ENCODE measurements at places on chromosomes 1 and 21. TPM values are rescaled to one million over a fixed set of nuclear protein-coding genes. Genes with fewer than 3 reads are reported as not detected.
A peak's percentile ranks its signal among the peaks of the same experiment; 100 is the strongest.

The ANGEL2 gene
- 47.3 TPM for total RNA-seq

The CRYBG2 gene
- total RNA-seq, result 2.9 TPM

The TRIM58 gene
- total RNA-seq, result 1.2 TPM

The CDK18 gene
- total RNA-seq, result 0.94 TPM

The MEX3A gene
- not detected for total RNA-seq

The TRIM17 gene
- 2.0 TPM for total RNA-seq

The S100A12 gene
- 9.1 TPM for total RNA-seq

The ZSWIM5 gene
- 1.6 TPM for total RNA-seq

The TEX38 gene
- total RNA-seq, result not detected

The FMO3 gene
- not detected for total RNA-seq

The DOP1B gene
- total RNA-seq, result 35.0 TPM

The MANEAL gene
- total RNA-seq, result 0.92 TPM

DNA sequence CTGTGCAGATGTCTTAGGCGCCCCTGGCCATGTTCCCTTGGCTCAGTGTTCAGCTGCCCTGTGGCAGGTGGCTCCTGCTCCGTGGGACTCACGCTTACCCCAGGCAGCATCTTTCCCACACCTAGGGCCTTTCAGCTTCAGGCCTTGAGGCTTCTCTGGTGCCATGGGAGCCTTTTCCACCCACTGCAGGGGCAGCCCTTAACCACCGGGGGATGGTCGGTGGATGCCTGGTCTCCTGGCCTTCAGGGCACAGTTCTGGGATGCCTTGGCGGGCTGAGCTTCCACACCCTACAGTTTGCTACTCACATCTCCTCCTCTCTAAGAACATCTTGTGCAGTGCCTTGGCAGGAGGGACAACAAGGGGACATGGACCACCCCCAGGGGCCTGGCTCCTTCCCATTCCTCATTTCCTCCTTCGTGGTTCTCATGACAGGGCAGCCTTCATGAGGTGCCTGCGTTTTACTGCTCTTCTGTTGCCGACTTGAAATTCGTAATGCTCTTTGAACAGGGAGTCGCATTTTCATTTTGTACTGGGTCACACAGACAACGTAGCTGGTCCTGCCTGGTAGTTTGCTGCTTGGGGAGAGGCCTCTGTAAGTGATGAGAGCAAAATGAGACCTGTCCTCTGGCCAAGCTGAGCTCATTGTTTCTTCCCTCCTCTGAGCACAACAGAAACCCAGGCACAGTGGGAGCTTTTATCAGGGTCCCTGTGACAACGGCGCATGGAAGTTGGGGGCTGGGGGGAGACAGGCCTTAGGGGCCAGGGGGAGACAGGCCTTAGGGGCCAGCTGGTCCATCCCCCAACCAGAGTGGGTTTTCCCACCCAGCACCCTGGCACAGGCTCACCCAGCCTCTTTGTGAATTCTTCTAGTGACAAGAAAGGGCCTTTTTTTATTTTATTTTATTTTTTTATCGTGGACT is 62.0 kb upstream of the NEK2 start:
- no peak for DNase-seq

DNA sequence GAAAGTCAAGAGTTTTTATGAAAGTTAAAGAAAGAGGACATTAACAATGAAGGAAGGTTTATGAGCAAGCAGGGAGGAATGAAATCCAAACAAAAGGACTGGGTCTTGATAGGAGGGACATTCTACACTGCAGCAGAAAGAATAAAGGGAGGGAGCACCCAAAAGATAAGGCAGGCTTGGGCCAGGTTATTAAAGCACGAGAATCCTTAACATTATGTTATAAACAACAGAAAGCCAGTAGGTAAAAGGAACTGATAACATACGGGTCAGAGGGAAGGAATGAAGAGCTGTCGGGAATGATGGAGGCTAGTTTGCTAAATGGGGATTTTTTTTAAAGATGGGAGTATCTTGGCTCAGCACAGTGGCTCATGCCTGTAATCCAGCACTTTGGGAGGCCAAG is 19.4 kb downstream of the LPGAT1 start:
- DNase-seq, result no peak

- no peak for DNase-seq
Measured at GRCh38 chr21:42277593-42277992, 37.6 kb downstream of the TFF3 start.

DNA sequence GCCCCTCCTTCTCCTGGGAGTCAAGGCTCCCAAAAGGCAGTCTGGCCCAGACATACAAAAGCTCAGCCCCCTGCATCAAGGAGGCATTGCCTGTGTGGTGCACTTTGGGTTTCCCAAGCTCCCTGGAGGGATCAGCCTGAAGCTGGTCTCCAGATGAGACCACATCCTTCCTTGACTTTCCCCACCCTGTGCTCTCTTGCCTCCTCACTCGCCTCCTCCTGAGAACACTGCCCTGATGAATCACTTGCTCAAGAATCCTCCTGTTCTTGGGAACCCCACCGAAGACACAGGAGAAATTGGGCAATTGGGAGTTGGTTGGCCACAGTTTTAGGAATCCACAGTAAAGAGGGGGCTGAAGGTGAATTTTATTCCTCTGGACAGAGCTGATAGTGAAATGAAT is 34.8 kb upstream of the LYST start:
- no peak for DNase-seq

GRCh38 chr1:23568608-23569383 is 9.5 kb upstream of the ID3 start:
- no peak for DNase-seq

DNA sequence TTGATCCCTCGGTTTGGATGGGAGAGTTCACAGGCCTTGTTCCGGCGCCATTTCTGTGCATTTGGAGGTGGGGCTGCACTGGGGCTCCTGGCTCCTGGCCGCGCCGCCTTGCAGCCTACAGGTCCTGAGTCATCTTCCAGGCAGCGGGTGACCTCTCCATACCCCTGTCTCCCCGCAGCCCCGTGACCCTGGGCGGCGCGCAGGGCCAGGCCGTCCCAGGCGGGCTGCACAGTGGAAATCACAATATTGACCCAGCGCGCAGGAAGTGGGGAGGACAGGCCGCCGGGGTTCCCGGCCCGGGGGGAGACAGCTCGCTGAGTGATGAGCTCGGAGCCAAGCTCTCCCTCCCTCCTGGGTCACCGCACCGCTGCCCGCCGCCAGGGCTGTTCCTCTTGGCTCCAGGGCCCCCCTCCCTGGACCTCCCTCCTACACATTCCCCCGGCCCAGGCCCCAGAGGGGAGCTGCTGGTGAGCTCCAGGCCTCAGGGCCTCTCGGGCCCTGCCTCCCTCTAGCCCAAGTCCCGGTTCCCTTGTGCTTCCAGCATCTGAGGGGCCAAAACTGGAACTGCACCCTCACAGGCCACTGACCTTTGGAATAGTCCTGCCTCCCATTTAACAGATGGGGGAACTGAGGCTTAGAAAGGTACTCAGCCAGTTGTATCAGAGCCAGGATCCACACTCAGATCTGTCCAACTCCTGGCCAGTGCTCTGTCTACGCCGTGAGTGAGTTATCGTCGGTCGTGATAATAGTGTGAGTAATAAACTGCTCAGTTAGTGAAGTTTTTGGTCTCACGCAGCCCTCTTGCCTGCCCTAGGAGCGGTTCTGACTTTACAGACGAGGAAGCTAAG is 142.9 kb upstream of the WNT4 start:
- DNase-seq, result no peak

GRCh38 chr1:69201716-69202115 is 366.0 kb upstream of the LRRC7 start:
- no peak for DNase-seq

GRCh38 chr1:20491178-20491577 is 5.2 kb upstream of the CAMK2N1 start:
- no peak for DNase-seq

- no peak for DNase-seq
Measured at GRCh38 chr1:66685265-66685664, 67.0 kb upstream of the DYNLT5 start.

DNA sequence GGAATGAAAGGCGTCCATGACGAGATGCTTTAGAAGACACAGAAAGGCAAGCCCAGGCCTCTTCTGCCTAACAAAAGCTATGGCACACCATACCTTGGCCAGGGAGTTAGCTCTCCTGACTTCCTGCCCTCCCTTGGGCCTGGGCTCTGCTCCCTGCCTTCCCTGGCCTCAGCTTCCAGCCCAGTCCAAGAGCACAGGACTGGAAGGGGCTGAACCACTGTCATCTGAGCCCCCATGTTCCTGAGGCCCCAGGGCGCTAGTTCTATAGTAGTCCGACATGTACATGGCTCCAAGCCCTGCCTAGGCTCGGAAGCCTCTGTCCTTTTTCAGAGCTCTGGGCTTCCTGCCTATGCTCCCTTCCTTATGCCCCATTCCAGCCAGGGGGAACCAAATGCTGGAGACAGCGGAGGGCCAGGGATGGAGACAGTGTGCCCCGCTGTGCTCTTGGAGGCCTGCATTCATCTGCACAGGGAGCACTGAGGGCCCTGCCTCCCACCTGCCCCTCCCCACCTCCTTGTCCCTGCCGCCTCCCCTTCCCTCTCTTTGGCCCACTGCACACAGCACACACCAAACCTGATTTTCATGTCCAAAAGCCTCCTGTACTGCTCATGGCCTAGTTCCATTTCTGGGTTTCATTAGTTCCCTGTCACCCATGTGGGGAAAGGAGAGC is 240.1 kb downstream of the RHOU start:
- no peak for DNase-seq

DNA sequence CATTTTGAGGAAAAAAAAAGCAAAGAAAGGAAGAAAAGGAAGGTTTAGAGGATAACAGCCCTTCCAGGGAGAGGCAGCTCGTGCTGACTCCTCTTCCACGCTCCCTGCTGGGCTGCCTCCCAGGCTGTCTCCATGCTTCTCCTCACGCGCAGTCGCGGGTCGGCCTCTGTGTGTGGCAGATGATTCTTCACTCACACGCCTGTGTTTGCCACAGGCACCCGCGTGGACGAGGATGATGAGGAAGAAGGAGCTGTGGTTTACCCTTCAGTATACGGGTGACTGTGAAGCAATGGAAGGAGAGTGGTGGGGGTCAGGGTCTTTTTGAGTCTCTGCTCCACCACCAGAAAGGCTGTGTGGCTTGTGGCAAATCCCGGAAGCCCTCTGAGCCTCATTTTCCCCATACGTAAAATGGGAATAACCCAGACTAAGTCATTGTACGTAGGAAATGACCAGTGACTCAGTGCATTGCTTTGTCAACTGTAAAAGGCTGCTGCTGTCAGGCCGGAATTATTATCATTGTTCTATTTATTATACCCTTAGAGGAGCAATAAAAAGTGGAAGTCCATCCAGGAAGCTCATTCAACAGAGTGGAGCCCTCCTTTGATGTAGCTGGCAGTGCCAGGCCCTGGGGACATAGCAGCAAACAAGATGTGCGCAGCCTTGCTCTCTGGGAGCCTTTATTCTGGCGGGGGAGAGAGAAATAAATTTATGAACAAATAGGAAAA is 11.9 kb upstream of the SH2D2A start:
- DNase-seq, result no peak

DNA sequence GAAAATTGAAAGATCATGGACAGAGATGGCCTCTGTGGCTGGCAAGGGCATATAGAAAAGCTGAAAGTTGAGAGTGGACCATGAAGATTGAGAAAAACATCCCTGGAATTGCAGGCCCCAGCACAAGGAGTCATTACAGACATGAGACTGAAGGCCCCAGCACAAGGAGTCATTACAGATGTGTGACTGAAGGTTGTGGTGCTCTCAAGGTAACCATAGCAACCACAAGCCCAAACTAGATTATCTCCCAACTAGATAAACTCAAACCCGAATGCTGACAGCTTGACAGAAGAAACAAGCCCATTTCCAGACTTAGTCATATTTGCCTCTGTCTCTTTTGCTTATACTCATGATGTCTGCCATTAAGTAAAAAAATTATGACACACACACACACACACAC is 1252.1 kb upstream of the ADGRL4 start:
- no peak for DNase-seq

GRCh38 chr1:114671011-114671938 is 1.4 kb upstream of the DENND2C start:
- DNase-seq, result no peak

GRCh38 chr1:185420588-185421081 is 103.6 kb upstream of the IVNS1ABP start:
- no peak for DNase-seq

- no peak for DNase-seq
Measured at GRCh38 chr1:52602856-52603600, 857 bp downstream of the GPX7 start.

DNA sequence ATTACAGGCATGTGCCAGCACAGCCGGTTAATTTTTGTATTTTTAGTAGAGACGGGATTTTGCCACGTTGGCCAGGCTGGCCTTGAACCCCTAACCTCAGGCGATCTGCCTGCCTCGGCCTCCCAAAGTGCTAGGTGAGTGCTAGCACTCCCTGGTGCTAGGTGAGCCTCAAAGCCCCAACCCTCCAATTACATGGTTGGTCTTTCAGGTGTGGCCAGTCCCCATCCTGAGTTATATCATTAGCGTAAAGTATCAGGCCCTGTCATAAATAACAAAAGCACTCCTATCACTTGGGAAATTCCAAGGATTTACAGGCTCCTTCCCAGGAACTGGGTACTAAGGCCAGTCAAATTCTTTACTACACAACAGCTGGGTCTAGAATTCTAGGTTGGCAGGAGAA is 138.0 kb downstream of the PIK3R3 start:
- no peak for DNase-seq

- DNase-seq, result no peak
Measured at GRCh38 chr1:94532077-94532476, 9.5 kb downstream of the F3 start.

GRCh38 chr1:180560200-180560867 is 1.6 kb downstream of the OVAAL start:
- DNase-seq, result no peak

DNA sequence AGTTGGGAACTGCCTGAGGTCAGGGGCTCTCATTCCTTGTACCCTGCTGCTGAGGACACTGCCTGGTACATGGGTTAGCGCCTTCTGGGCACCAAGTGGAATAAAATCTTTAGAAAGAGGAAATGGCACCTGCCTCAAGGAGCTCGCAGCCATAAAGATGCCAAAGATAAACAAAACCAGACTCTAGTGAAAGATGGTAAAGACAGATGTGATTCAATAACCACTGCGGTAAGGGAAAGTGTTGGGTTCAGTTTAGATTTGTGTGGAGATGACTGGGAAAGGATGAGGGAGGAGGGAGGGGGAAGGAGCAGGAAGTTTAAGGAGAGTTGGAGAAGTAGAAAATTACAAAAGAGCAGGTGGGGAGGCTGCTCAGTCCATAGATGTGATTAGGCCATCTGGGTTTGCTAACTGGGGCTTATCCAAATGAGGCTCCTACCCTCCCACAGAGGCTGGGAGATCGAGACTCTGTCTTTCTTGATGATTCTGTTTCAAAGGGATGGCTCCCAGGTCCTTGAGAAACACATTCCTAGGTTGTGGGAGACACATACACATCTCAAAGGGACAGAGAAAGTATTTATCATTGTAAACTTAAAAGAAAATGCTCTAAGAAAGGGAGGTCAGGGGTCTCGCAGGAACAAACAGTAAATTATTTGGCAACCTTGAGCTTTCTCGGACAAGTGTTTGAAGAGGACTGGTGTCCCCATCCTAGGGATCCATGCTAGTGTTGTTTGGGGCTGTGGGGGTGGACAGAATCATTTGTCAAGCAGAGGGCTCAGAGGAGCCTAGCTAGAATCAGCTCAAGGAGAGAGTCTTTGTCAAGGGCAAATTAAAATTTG is 65.7 kb upstream of the MORC3 start:
- DNase-seq, result no peak

DNA sequence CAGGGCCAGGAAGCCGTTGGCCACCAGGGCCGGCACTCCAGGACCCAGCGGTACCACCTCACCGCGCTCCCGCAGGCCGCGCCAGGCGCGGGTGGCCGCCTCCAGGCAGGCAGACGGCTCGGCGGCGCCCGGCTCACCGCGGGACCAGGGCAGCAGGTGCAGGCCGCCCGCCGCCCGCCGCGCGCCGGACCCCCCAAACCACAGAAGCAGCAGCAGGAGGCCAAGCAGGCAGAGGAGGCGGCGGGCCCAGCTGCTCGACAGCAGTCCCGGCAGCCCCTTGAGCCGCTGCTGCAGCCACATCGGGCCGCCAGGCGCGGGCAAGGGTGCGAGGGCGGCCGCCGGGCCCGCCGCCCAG is 312 bp downstream of the KIAA2013 start:
- DNase-seq, result peak; percentile 24
